Stimulated activated CD4-positive, alpha-beta T cell treated with anti-CD3 and anti-CD28 coated beads, TNF-alpha, amount 100 ng/mL, for 4 hours (primary cell): ENCODE measurements at places on chromosomes 7 and 10.

DNA sequence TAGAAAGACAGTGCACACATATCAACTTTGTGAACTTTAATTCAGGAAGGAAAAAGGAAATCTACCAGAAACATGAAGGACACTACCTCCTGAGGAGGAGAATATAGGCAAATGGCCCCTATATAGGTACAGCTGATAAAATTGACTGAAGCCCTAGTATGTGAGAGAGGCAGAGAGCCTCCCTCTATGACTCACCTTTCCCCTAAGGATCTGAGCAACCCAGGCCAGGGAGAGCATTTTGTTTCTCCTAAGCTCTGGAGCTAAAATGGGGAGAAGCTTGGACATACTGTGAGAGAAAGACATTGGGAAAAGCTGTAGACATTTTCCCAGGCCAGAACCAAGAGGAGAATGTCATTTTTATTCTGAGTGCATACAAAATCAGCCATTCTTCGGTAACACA is 303.5 kb downstream of the AHR start:
- DNase-seq: no peak

GRCh38 chr7:45108863-45109262 is 2.6 kb downstream of the TBRG4 start:
- DNase-seq: no peak

GRCh38 chr7:56007167-56007652 is 42.8 kb downstream of the NIPSNAP2 start:
- no peak for DNase-seq

GRCh38 chr7:32890010-32890792 is 1.4 kb downstream of the KBTBD2 start:
- DNase-seq: no peak

- DNase-seq: no peak
These were observed 260.7 kb upstream of the PPP2R2D start for GRCh38 chr10:131640045-131640644.

- DNase-seq: no peak
These were observed 56.4 kb upstream of the FAM20C start for GRCh38 chr7:135731-136645.

- DNase-seq: no peak
These were observed 13.9 kb downstream of the VCL start for GRCh38 chr10:74011770-74012169.

DNA sequence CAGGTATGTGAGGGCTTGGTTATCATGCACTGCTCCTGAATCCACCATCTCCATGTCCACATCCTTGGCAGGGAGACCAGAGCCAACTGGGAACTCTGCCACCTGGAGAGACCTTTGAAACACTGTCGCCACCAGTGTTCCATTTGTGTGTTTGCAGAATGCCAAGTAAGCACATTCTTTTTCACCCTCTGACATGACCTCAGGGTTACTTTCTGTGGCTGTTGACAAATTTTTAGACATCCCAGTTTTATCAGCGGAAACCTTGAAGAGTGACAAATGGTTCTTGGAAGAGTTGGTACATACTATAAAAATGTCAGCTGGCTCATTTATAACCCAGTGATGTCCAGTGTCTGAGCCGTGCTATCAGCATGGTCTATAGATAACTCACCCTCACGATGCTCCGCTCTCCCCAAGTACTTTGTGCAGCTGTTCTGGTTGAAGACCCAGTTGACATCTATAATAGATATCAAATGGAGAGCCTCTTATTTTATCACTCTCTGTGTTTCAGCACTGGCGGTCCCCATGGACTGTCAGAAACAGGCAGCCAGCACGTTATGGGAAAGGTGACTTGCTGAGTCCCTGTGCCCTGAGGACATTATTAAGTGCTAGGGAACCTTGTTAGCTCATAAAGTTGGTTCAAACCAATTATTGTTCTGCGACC is 563.1 kb upstream of the GALNT17 start:
- no peak for DNase-seq

- no peak for DNase-seq
These were observed 119.2 kb downstream of the MBL2 start for GRCh38 chr10:52653263-52653909.

GRCh38 chr10:4201866-4202825 is 417.1 kb upstream of the KLF6 start:
- DNase-seq: no peak
